Stimulated activated CD4-positive, alpha-beta T cell treated with anti-CD3 and anti-CD28 coated beads, Interleukin-12 subunit alpha, Interleukin-12 subunit beta, amount 100 ng/mL, for 48 hours (primary cell): ENCODE measurements at places on chromosomes 6 and 20.

GRCh38 chr6:56036916-56037600 is 161.7 kb upstream of the BMP5 start:
- DNase-seq: no peak

GRCh38 chr20:50193836-50194421 is 3.3 kb downstream of the CEBPB start:
- DNase-seq: no peak

GRCh38 chr6:36758516-36759147 is 61.0 kb downstream of the RAB44 start:
- no peak for DNase-seq

DNA sequence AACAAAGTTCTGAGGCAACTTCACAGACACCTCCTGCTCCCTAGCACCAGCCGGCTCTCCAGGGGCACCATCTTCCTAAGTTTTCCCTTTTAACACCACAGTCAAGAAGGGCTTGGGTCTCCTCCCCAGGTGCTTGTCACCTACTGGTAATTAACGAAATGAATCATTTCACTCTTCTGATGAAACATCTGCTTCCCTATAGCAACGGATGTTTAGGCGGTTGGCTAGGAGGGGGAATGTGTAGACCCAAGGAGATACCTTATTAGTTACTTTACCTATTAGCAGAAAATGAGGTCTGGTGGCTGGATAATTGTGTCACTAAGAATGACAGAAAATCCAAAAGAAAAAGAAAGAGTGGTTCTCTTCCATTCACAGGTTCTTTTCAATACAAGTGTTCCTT is 46.3 kb upstream of the FABP7 start:
- DNase-seq: no peak

GRCh38 chr6:134056046-134056445 is 3.6 kb upstream of the SLC2A12 start:
- no peak for DNase-seq

DNA sequence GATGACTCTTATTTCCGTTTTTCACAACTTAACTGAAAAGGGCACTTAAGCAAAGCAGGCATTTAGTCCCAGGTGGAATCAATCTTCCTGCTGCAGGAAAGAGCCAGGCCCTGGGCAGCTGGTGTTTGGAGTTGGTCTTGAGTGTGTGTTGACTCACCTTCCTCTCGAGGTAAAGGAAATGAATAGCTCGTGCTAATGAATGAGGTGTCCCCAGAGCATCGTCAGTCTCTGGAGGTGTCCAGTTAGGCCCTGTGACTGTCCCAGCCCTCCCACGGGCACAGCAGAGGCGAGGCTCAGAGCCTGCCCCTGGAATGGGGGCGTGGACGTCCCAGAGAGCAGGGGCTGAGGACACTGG is 277.7 kb downstream of the NRN1 start:
- DNase-seq: no peak

DNA sequence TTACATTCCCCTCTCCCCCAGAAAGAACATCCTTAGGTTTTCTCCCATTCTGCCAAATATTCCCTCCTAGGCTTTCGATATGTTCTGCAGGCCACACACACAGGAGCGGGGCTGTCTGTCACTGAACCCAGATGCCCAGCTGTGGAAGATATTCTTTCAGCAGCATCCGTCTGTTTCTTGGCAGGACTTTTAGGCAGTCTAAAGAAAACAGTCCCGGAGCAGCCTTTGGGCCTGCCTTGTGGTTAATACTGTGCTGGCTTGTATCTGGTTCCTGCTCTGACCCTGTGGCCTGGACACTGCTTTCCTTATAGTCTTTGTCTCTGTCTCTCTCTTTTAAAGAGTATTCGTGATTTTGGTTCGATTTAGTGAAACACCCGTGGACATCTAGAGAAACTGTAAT is 94.6 kb upstream of the SUPT3H start:
- DNase-seq: no peak

DNA sequence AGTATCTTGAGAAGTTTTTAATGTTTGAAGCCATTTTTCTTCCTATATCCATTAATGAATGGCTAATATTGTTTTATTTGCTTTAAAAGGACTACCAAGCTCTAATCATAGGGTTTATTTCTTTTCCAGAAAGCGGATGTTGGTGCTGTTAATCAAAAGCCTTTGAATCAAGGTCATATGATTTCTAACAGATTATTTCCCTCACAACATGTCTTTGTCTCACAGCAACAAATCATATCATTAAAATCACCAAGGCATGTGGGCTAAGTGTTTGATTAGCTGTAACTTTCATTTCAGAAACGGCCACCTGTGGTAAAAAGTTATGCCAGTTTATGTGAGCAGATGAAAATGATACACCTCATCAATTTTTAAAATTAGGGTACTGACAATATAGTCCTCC is 21.7 kb downstream of the TRAF3IP2 start:
- DNase-seq: no peak

DNA sequence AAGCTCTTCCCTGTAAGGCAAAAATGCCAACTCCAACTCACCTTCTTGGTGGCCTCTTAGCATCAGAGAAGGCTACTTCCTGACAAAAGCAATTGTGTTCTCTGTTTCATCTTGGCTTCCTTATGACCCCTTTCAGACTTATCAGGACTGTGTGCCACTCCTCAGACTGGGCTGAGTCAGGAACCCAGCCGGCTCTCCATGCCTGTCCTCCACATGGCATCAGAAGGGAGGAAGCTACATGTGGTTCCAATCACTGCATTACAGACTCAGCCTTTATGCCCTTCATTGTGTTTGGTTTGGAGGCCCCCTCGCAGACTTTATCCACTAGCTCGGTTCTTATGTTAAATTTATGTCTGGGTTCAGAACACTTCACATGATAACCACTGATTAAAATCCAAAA is 142.5 kb downstream of the SLC24A3 start:
- DNase-seq: no peak

GRCh38 chr6:41343641-41344187 is 8.3 kb downstream of the NCR2 start:
- no peak for DNase-seq

DNA sequence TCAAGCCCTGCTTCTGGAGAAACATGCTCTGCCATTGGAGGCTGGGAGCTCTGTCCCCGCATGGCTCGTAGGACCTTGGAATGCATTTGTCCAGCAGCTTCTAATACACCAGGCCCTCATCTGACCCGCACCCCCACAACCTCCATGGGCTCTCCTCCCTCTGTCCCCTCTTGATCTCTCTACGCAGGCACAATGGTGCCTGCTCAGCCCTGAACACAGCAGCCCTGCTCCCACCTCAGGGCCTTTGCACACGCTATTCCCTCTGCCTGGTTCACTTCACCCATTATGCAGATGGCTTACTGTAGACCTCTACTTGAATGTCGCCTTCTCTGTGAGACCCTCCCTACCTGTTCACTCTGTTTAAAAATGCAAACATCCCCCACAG is 27.0 kb upstream of the PTGIS start:
- DNase-seq: no peak

DNA sequence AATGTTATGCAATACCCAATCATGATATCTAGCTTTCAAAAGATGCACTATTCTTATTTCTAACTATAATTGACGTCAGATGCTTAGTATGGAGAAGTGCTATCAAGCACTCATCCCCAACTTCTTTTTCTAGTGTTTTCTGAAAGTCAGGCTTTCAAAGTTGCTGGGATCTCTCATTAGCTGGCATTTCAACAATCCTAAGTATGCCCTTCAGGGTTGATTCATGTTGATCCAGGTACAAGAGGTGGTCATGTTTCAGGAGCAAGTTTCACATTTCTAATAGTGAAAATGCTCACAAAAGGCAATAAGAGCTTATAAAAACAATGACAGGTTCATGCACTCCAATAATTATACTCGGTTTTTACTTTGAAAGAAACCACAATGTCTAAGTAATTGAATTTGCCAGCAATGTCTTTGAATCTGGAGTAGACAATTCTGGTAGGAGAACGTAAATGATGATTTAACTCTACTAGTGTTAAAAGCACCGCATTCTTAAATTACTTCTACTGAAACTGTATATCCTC is 193.7 kb upstream of the KHDRBS2 start:
- no peak for DNase-seq

GRCh38 chr20:57383447-57384347 is 7.5 kb upstream of the RBM38 start:
- DNase-seq: no peak

DNA sequence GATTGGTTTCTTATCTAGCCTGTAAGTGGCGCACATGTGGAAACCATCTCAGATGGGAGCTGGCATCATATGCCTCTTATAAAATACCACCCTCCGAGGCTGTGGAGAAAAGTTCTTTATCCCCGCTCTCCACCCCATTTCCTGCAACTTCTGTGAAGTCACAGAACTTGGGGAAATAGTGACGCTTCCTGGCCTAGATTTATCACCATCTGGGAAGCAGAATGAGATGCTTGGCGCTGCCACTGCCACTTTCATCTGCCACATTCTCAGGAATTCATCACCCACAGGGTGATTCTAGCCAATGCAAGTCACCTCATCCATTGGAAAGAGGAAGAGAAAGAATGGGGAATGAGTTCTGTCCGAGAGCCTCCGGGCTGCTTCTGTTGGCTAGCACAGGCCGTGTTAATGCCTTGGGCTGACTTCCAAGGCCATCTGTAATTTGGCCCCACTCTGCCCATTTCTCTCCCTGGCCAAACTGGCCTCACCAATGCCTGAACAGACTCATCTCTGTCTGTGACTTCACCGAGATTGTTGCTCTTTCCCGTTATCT is 148.8 kb upstream of the SOX4 start:
- DNase-seq: no peak

DNA sequence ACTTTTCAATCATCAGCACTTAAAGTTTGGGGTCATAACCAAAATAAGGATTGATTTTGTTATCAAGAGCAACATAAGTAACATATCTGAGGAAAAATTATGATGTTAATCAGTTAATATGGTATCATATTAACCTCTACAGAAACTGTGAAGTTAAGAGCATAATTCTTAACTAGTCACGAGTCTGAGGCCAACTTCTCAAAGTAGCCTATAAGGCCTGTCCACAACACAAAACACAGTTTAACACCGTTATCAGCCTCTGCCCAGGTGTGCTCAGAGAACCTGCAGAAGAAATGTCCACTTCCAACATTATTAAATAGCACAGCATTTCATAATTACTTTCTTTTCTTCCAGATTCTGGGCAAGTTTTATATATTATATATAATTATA is 1.1 kb downstream of the STX7 start:
- DNase-seq: no peak

DNA sequence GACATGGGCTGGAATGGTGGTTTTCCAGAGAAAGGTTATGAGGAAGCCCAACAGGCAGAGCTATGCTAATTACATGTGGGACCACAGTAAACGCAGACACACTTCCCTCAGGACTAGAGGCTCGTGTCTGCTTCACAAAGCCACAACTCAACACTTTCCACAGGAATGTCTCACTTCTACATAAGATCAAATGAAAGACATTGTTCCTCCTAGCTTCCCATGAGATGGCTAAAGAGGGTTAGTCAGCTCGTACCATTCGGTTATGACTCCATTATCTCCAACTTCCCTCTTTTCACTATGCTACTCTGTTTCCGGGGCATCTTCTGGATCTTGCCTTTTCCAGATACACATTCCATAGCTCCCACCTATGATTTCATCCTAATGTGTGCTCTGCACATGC is 29.1 kb upstream of the ZC3H12D start:
- no peak for DNase-seq

- DNase-seq: no peak
Measured at GRCh38 chr6:138307352-138307751, 70.4 kb upstream of the SMIM28 start.

- no peak for DNase-seq
Measured at GRCh38 chr20:3679749-3680700, 1.8 kb downstream of the ADAM33 start.

GRCh38 chr6:14271789-14272736 is 154.5 kb downstream of the CD83 start:
- no peak for DNase-seq

DNA sequence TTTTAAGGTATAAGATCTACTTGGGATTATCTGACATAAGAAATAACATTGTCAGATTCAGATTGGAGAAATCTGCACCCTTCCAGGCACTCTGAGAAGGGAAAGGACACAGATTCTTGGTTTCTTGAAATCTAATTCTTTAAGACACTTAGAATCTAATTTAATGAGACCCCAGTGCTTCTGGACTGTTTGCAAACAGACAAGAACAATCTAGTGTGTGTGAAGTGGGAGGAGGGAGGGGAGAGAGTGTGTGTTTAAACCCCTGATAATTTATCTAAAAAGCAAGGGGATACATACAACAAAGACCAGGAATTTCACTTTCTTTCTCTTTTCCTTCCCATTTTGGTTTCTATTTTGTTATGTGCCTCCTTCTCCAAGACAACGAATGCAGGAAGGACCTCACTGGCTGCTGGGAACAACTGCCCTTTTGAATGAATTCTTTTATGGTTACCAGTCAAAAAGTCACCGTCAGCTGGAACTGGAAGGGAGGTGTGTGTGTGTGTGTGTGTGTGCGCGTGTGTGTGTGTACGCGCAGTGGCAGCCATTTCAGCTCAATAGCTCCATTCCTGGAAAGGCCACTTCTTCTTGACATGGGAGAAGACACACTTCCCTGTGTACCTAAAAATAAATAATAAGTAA is 129.4 kb downstream of the BCAS1 start:
- no peak for DNase-seq

GRCh38 chr6:116419069-116419786 is 41.9 kb upstream of the CALHM6 start:
- DNase-seq: no peak

GRCh38 chr6:109579361-109579760 is 96.3 kb upstream of the ZBTB24 start:
- no peak for DNase-seq

DNA sequence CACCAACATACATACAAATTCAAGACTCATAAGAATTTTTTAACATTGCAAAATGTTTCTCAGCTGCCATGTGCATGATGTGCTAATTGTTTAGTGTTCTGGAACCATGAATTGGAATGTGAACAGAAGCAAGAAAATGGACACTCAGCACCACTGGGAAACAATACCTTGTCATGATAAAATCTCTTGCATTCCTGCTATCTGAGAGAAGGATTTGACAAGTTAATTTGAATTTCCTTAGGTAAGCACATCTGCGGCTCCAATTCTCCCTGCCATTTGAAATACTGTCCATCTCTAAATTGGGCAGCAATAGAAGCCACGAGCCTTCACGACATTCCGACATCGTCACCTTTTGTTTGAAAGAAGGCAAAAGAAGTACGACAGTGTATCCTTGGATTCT is 1104.6 kb upstream of the MAP3K7 start:
- no peak for DNase-seq

GRCh38 chr6:117232196-117232595 is 33.2 kb upstream of the VGLL2 start:
- no peak for DNase-seq

DNA sequence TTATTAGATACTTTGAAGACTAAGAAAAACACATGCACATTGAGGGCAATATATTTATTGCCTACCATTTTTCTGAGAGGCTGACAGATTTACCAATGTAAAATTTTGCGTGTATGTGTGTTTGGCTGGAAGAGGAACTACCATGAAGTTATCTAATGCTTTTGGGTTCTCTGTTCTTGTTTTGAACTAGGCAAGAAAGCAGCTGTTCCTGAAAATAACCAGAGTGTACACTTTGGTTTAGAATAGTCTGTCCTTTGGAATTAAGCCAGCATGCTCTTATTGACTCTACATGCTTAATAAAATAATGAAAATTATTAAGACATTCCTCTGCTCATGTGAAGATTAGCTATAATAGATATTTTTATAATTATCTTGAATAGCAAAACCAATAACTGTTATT is 129.2 kb downstream of the MYB start:
- no peak for DNase-seq

- no peak for DNase-seq
Measured at GRCh38 chr6:38503032-38503773, 136.5 kb downstream of the BTBD9 start.

- no peak for DNase-seq
Measured at GRCh38 chr20:17635332-17636244, 46.5 kb downstream of the RRBP1 start.
